ENCODE measurements at places on chromosomes 6 and 20. TPM values are rescaled to one million over a fixed set of nuclear protein-coding genes. Genes with fewer than 3 reads are reported as not detected.

DNA sequence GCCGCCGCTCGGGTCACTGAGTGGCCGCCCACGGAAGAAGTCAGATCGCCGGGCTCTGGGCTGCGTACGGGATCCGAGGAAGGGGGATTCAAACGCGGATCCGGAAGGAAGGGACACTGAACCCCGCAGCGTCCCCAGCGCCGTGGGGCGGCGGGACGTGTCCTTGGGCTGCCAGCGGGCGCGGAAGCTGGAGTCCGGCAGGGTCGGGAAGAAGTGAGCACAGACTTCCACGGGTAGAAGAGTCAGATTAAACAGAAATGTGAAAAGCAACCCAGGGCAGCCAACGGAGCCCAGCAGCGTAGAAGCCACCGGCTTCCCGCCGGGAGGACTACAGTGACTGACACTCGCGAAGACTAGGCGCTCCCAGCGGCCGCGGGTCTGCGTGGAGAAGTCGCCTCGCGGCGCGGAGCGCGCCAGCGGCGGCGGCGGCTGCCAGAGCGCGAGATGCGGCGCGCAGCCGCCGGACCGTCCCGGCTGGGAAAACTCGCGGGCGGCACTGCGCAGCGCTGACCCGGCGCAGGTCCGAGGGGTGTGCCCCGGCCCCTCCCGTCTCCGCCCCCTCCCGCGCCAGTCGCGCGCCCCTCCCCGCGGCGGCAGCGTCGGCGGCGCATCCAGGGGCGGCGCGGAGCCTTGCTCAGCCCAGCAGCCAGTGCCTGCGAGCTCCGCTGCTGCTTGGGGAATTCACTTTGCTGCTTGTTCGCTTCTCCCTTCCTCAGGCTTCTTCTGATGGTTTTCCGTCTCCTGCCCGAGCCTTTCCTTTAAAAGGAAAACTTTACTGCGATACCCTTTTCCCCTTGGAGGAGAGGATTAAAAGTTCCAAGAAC lies at the start of gene SAMD5:
TSS of gene SAMD5 (plus strand) at position 649 of the 824 bp plus-strand sequence. CDS start 239 bp downstream, outside the sequence.
- DNase-seq = peak; percentile 75

- DNase-seq = no peak
Measured at GRCh38 chr6:15242937-15243614, 2.8 kb upstream of the JARID2 start.

- DNase-seq = no peak
Measured at GRCh38 chr20:44183282-44183681, 3.7 kb downstream of the JPH2 start.

DNA sequence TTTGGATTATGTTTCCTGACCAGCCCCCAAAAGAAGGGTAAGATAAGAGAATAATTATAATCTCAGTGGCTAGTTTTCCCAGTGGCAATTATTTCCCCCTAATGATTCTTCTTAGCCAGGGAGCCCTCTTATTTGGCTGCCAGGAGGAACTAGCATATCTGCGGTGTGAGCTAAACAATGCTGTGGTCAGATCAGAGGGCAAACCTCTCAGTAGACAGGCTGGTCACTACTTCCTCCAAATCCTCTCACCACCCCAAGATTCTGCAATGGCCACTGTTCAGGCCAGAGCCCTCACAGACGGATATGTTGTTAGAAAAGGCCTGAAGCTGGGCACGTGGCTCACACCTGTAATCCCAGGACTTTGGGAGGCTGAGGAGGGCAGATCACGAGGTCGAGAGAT lies 273.4 kb upstream of the SASH1 start:
- DNase-seq = no peak

GRCh38 chr6:161584051-161584450 lies 310.2 kb upstream of the AGPAT4 start:
- peak; percentile 8 for DNase-seq

GRCh38 chr20:16350465-16350864 lies 222.8 kb downstream of the KIF16B start:
- peak; percentile 24 for DNase-seq

PLN gene
- polyA plus RNA-seq = not detected

SENP6 gene
- 15.1 TPM for polyA plus RNA-seq

HLA-DRB1 gene
- 0.37 TPM for polyA plus RNA-seq

CPXM1 gene
- not detected for polyA plus RNA-seq
